ENCODE measurements at places on chromosomes 5 and 9.

DNA sequence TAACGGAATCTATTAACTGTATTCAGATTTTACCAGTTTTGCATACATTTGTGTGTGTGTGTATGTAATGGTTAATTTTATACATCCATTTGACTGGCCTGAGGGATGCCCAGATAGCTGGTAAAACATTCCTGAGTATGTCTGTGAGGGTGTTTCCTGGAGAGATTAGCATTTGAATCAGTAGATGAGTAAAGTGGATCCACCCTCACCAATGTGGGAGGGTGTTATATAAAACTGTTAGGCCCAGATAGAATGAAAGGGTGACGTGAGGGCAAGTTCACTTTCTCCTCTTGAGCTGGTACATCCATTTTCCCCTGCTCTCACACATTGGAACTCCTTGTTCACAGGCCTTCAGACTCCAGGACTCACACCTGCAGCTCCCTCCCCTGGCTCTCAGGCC lies 88.7 kb downstream of the EMB start:
- DNase-seq, result no peak

- no peak for DNase-seq
Measured at GRCh38 chr9:5073701-5074100, 88.6 kb downstream of the JAK2 start.

DNA sequence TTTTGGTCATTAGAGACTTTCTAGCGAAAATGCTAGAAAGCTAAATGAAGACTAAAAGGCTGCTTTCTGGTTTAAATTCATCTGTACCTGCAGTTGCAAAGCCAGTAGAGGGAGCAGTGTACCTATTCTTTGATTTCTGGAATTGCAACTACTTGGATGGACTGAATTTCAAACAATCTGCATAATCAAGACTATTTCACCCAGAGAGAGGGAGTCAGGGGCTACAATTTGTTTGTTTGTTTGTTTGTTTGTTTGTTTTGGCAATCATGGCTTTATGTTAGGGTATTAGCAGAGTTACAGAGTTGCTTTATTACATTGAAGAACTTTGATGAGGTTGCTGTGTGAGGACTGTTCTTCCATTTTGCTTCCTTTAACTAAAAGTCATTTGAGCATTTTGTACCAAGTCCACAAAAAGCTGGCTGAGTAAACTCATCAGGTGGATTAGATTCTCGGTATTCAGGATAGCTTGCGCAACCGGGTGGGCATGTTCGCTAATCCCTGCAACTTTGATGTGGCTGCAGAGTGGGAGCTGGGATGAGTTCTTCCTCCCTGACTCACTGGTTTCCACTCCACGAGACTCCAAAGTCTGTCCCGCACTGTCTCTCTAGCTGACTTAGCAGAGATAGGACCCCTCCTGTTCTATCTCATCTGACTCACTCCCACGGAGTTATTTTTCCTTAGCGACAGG lies 80.0 kb upstream of the TUT7 start:
- peak; percentile 8 for DNase-seq

GRCh38 chr5:28216939-28217360 lies 1178.6 kb upstream of the CDH9 start:
- no peak for DNase-seq

- no peak for DNase-seq
Measured at GRCh38 chr9:72749276-72749675, 203.6 kb downstream of the ALDH1A1 start.
